ENCODE measurements at places on chromosomes 11 and 22. TPM values are rescaled to one million over a fixed set of nuclear protein-coding genes. Genes with fewer than 3 reads are reported as not detected.

DNA sequence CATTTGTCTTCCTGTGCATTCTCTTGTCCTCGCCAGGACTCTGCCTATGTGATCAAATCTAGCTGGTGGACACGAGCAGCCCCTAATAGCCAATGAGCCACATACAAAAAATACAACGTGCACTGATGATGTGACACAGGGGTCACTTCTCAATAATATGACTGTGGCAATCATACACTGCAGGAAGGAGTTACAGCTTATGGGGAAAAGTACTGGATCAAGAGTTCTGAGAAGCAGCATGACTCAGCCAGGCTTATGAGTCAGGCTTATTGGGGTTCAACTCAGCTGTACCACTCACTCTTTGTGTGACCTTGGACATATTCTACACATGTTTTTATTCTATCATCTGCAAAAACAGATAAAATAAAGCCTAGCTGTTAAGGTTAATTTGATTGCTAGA is 889.4 kb upstream of the TENM4 start:
- DNase-seq: no peak

- DNase-seq: no peak
These were observed 4.2 kb downstream of the HMOX1 start for GRCh38 chr22:35384975-35385588.

GRCh38 chr11:3994030-3994640 is 100.5 kb upstream of the RRM1 start:
- DNase-seq: no peak

DNA sequence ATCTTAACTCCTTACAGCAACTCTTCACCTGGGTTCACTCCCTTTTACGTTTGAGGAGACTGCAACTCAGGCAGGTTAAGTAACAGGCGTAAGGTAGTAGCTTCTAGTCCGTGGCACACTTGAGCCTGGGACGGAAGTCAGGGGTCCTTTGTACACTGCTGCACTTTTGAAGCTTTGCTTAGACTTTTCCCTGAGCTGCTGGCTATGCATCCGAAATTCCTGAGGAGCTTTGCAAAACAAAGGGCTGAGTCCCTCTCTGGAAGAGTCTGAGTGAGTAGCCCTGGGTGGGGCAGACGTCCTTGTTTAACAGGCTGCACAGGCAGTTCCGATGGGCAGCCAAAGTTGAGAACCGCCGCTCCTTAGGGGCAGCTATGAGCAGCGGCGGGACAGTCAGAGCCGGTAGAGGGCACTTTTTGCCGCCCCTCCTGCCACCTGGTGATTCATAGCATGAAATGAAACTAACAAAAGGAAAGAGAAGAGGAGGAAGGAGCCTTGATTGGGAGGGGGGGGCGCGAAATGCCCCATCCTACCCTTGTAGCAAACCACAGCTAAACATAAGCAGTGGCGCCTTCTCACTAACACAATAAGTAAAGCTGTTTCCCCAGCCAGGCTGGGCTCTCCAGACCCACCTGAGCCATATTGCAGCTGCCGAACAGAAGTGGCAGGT is 1.4 kb downstream of the TMEM109 start:
- DNase-seq: no peak

- no peak for DNase-seq
These were observed 13.9 kb downstream of the MGAT3 start for GRCh38 chr22:39470451-39471291.

GRCh38 chr11:20113149-20113438 is 47.2 kb downstream of the DBX1 start:
- no peak for DNase-seq

The MS4A15 gene
- not detected for total RNA-seq

The KCNJ11 gene
- 0.93 TPM for total RNA-seq
